ENCODE measurements at places on chromosomes 1 and 21.

GRCh38 chr21:33975548-33976081, 60.0 kb upstream of the ATP5PO start:
- DNase-seq, result no peak

- DNase-seq, result no peak
These were observed 19.9 kb downstream of the KCNQ4 start for GRCh38 chr1:40803447-40803846.

GRCh38 chr1:201020721-201021629, 2.5 kb downstream of the KIF21B start:
- DNase-seq, result no peak

GRCh38 chr1:32538887-32539583, at the start of gene ZBTB8A:
Gene ZBTB8A (plus strand): TSS chr1:32539427. CDS start chr1:32592932, 53,505 bp downstream.
- DNase-seq, result peak; percentile 34

DNA sequence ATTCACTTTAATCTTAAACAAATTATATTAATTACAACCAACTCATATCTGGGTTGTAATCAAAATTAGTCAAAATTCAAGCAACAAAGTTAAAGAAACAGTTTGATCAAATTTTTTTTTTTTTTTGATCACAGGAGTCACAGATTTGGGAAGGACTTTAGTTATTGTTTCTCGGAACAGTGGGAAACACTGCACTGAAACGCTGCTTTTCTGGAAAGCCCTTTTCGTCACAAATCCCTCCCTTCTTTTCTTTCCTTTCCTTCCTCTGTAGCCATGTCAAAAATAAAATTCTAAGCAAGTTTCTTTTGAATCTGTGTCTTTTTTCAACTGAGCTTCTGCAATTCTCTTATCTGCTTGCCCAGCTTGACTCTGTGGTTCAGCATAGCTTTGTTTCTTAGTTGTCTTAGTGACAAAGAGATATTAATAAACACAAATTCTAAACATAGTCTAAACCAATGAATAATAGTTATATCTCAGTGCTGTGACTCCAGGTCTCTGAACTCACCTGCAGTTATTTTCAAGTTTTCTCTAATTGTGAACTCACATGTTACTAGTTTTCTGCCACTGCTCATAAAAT, 53.8 kb downstream of the PTGS2 start:
- DNase-seq, result no peak

- no peak for DNase-seq
These were observed 129.5 kb downstream of the TENT5C start for GRCh38 chr1:117735045-117735992.

- DNase-seq, result no peak
These were observed 35.1 kb upstream of the RGS7 start for GRCh38 chr1:241391926-241392710.

DNA sequence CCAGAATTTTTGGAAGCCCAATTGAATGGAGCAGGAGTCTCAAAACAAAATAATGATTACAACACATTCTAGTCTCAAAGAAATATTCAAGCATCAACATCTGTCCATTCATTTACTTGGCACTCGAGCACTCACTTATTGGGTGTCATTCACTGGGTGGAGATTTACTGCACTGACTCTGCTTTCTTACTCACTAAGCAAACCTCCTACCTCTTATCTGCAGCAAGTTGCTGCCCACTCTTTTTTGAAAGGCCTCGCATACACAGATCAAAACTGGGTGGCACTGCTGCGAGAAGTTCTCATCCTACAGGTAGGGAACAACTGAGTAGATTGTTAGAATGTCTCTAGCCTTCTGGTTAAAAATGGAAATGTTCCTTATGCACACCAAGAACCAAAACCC, 18.0 kb downstream of the RHBDL2 start:
- DNase-seq, result no peak

- DNase-seq, result no peak
These were observed 595 bp downstream of the AK2 start for GRCh38 chr1:33036051-33036525.

DNA sequence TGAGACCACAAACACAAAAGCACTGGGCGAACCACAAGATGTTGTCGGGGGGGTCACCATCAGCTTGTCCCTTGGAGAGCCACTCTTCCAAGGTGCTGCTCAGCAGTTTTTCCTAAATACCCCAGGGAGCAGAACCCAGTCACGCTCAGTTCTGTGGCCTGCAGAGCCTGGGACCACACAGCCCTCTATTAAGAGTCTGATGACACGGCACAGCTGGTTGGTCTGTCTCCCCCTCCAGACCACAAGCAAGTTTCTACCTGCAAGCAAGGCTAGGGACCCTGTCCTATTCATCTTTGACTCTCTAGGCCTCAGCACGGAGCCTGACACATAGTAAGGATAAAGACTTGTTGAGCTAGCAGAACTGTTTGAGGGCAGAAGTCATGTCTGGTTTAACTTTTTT, 28.5 kb downstream of the SLC9A1 start:
- no peak for DNase-seq

DNA sequence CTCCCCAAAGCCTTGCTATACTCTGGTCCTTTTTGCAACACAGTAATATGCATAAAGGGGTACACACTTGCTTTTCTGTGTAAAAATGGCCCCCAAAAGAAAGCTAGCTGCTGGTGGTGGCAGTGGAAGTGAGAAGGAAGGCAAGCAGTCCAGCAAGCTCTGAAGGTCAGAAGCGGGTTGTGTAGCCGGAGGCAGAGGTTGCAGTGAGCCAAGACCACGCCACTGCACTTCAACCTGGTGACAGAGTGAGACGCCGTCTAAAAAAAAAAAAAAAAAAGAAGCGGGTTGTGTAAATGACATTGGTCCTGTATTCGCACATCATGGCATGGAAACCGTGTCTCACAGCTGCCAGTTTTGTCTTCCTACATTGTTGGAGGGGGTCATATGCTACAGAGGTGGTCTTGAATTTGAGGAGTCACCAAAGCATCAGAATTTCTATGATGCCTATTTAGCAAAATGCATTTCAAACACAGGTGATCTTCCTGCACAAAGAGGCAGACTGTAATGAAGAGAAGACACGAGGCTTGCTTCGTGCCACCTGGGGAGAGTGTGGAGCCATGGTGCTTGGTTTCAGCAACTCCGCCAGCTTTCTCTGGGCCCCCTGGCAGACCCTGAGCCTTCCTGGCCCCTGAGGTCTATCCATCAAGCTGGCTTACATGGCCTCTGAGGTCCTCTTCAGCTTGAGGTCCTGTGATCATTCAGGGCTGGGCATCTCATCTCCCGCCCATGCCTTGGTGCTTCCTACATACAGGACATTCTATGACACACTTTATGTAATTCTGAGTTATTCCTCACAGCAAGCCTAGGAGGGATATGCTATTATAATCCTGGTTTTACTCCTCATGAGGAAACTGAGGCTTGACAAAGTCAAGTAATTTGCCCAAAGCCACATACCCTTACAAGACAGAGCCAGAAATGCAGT, 71.0 kb downstream of the TOMM20 start:
- no peak for DNase-seq

- DNase-seq, result no peak
These were observed 478.2 kb downstream of the NPHP4 start for GRCh38 chr1:5513846-5514526.

DNA sequence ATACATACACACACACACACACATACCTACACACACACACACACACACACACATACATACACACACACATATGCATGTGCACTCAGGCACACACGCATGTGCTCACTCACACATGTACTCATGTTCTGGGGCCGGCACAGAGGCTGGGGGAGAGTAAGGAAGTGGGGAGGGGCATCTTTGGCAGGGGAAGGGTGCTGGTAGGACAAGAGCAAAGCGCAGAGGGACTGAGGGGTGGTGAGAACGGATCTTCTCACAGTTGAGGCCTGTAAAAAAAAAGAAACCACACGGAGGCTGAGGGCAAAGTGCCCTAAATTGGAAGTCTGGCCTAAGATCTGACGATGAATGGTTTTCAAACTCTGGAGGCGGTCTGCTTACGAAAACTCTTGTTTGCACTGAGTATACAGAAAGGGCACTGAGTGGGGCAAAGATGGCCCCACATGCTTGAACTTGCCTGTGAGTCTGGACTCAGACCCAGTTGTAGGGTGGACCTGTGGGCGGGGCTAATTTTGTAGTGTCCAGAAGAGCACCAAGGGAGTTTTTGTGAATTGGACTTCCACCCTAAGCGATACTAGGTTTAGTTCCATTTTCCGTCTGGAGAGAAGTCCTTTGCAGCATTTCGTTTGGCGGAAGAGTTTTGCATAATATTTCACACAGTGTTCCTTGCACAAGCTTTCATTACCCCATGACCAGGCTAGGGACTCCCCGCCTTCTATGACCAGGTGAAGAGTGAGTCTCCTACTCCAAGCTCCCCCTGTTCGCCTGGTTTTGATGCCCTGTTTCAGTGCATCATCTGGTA, 79.3 kb upstream of the LYST start:
- no peak for DNase-seq

GRCh38 chr21:26736449-26736848, 108.8 kb downstream of the ADAMTS1 start:
- DNase-seq, result no peak

- no peak for DNase-seq
These were observed 199.4 kb downstream of the GABPA start for GRCh38 chr21:25934130-25934529.

DNA sequence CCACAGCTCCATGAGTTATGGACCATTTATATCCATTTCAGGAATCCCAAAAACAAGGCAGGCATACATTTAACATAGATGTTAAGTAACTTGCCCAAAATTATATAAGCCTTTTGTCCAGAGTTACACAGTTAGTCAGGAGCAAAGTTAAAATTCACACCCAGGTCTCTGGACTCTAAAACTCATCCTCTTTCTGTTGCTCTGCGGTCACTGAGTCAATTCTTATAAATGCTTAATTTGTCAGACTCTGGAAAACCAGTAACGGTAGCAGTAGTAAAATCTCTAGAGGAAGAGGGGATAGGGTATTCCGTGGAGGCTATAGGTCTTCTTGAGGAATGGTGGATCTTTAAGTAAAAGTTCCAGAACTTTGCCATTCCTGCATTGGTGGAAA, 223.6 kb upstream of the JUN start:
- DNase-seq, result no peak

DNA sequence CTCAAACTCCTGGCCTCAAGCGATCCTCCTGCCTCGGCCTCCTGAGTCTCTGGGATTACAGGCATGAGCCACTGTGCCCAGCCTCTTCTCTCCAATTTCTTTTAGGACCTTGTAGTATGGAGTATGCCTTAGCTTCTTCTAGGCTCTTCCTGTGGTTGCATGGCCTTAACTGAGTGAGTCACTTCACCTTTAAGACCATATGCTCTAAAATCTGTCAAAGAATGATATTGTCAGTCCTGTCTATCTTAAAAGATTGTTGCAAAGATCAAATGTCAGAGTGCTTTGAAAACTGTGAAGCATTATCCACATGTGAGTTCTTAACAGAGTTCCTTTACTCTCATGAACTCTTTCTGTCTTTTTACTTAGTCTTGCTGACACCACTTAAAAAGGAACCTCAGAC, 37.2 kb downstream of the ATP2B4 start:
- DNase-seq, result no peak

DNA sequence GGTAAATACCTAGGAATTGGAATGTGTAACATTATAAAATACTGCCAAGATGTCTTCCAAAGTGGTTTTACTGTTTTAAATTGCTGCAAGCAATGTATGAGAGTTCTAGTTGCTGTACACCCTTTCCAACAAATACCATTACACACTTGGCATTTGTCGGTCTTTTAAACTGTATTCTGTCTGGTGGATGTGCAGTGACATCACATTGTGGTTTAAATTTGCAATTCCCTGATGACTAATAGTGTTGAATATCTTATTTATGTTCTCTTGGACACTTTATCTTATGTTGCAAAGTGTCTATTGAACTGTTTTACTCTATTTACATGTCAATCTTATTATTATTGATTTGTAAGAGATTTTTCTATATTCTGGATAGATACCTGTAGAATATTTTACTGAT, 561.2 kb upstream of the B3GALT2 start:
- DNase-seq, result no peak

- no peak for DNase-seq
These were observed 4.5 kb upstream of the EDEM3 start for GRCh38 chr1:184759112-184759511.

DNA sequence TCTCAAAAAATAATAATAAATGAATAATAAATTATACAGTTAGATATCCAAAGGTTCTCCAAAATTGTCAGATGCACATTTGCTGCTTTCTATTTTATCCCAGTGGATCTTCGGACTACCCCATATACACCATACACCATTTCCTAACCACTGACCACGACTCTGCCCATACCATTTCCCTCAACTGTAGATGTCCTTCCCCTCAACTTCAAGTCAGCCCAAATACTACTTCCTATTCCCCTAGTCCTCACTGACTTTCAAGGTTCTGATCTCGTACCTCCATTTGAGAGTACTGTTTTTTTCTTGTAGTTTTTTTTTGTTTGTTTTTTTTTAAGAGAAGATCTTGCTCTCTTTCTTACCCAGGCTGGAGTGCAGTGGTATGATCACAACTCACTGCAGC, 19.6 kb downstream of the EIF4G3 start:
- no peak for DNase-seq

GRCh38 chr1:93347334-93347899, 1.7 kb downstream of the DR1 start:
- DNase-seq, result no peak

DNA sequence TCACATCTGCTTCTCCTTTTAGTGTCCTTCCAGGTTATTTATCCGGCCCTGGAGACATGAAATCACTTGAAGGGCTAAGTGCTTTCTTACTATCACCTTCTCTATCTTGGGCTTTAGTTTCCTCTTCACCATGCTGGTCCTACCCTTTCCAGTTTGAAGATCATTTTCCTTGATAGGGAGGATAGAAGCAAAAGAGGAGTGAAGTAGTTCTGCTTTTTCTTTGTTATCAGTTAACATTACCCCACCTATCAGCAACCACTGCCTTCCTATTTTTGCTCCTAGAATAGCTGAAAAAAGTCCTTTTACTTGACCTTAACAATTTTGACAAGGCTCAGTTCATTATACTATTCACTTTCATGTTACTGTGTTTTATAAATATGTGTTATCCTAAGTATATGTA, 19.4 kb downstream of the RGL1 start:
- DNase-seq, result no peak

DNA sequence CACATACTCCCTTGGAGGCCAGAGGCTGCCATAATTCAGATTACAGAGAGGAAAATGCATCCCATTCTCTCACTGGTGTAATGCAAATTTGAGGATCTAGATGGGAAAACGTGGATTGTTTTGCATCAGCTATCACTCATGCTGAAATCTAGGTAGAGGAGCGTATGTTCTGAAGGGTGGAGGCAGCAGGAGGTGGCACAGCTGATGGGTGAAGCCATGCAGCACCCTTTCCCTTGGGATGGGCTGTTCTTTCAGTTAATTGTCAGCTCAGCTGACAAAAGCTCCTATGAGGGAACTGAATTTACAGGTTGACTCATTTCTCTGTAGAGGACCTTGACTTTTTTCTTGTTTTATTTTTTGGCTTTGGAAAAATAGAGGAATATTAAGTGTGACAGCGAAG, 41.8 kb downstream of the CAMTA1 start:
- DNase-seq, result no peak

DNA sequence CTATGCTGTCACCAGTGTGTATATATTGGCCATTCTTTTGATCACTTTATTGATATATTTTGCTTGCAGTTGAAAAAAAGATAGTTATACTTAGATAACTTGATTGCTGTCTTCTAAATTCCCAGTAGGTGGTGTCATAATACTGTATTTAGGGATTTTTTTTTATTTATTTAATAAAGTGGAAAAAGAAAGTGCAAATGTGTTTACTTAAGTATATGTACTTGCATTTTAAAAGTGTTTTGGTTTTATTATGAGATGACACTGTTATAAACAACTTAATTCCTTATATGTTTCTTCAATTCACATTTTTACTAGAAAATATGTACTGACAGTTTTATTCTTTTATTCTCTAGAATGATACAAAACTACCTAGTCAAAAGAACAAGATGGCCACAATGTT, 164.8 kb downstream of the USP25 start:
- no peak for DNase-seq
